Purkinje cell (primary cell): ENCODE measurements at places on chromosomes 7 and 10. TPM values are rescaled to one million over a fixed set of nuclear protein-coding genes. Genes with fewer than 3 reads are reported as not detected.

TEX36 gene
- polyA plus RNA-seq = not detected in 2 replicates

ADRB1 gene
- polyA plus RNA-seq = 0.91 and 2.9 TPM in 2 replicates

ANK3 gene
- polyA plus RNA-seq = 53.4 and 91.5 TPM in 2 replicates

KCP gene
- 0.13 and 0.17 TPM in 2 replicates for polyA plus RNA-seq

TEX47 gene
- 2.6 TPM in 1 of 2 replicates, not detected in the other for polyA plus RNA-seq

FZD1 gene
- 2.6 and 5.5 TPM in 2 replicates for polyA plus RNA-seq

AP1S1 gene
- polyA plus RNA-seq = 5.8 and 8.2 TPM in 2 replicates

SPOCK2 gene
- polyA plus RNA-seq = 71.1 and 128 TPM in 2 replicates
